Immature natural killer cell (primary cell): ENCODE measurements at places on chromosomes 2 and 18.

DNA sequence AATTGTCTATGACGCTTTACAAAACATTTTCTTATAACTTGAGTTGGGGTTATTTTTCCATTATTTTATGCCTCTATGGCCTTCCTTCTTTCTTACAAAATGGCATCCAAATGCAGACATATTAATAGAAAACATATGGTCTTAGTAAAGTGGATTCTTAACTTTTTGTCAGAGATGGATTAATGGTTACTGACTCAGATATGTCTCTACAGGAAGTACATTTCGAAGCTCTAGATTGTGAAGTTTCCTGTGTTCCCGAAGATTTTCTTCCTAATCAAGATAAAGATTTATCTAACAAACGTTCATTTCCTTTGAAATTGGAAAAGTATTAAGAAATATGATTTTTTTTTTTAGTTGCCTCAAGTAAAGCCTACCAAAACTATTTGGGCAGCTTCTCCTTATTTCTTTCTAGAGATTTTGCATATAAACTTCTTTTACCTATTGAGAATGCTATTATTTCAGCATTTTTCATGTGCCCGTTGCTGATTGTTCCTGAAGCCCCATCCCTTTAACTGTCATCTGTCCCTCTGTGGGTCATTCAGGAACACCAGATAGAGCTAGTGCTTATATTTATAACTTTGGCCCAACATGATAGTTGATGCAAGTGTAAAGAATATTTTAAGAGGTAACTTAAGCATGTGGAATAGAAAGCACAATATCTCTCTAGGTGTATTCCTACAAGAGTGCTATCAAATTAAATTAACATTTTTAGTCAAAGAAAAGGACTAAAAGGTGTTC lies 498.0 kb downstream of the CCDC85A start:
- DNase-seq, result no peak

DNA sequence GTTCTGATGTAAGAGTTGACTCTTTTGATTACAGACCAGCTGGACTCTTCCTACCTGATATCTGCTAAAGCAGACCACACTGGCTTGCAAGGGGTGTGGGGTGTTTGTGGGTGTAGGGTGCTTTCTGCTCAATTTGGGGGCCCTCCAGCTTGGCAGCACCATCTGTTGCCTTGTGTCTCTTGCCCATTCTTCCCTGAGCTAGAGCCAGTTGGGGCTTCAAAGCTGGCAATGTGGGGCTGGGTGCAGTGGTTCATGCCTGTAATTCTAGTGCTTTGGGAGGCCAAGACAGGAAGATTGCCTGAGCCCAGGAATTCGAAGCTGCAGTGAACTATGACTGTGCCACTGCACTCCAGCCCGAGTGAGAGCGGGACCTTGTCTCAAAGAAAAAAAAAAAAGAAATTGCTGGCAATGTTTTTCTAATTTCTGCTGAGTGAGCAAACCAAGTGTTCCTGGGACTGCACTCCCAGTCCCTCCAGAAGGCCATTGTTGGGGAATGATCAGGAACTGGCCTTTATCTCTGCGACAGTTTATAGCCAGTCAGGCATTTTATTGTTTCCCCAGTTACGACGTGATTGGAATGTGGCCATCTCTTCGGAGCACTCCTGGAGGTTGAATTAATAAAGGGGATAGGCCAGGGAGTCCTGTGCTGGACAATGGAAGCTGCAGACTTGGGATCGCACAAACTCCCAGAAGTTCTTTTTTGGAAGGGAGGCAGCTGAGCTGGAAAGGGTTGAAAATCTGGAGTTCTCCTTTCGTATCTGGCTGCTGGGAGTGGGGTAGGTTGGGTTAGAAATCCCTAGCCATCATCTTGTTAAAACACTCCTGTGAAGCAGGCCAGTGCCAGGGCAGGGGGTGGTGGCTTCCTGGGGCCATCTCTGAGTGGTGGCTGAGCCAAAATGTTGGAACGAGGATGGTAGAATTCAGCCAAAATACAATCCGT lies 57.2 kb downstream of the LIPG start:
- DNase-seq, result no peak

GRCh38 chr18:39058386-39059000 lies 1492.9 kb upstream of the CELF4 start:
- DNase-seq, result no peak

DNA sequence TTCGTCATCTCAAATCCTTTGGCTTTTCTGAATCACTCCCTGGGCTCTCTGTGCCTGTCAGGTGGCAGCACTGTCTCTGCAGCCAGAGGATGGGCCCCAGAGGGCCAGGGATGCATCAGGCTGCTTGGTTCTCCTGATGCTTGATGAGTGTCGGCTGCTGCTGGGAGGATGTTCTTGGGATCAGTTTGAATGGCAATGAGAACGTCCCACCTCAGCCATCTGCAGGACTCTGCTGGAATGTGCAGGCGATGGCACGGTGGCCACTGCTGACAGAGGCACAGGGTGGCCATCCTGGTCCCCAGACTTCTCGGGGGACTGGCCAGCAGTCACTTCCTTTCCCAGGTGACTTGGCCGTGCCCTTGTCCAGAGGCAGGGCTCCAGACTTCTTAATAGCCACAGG lies 146.0 kb downstream of the FAM210A start:
- no peak for DNase-seq

GRCh38 chr2:45770811-45771210 lies 119.3 kb downstream of the PRKCE start:
- DNase-seq, result no peak
